GM23338 (cell line): ENCODE measurements at places on chromosomes 5 and 9. TPM values are rescaled to one million over a fixed set of nuclear protein-coding genes. Genes with fewer than 3 reads are reported as not detected.

GRCh38 chr5:30548580-30549305, 644.7 kb upstream of the CDH6 start:
- no peaks in the 10 kb centered on the region for H3K27me3 ChIP-seq
- no peaks in the 10 kb centered on the region for H3K4me1 ChIP-seq
- no peak overlapping the region for H3K4me3 ChIP-seq
- H3K36me3 ChIP-seq = no peaks in the 10 kb centered on the region
- no peak overlapping the region for H3K27ac ChIP-seq
- DNase-seq = no peak

- H3K4me3 ChIP-seq = no peak overlapping the region
- H3K4me1 ChIP-seq = no peaks in the 10 kb centered on the region
- no peaks in the 10 kb centered on the region for H3K36me3 ChIP-seq
- H3K27ac ChIP-seq = no peak overlapping the region
- no peaks in the 10 kb centered on the region for H3K27me3 ChIP-seq
- no peak for DNase-seq
Measured at GRCh38 chr5:36787365-36788093, 89.0 kb upstream of the NIPBL start.

NEURL1B gene
- 11.4 and 13.3 TPM in 2 replicates for total RNA-seq

DNA sequence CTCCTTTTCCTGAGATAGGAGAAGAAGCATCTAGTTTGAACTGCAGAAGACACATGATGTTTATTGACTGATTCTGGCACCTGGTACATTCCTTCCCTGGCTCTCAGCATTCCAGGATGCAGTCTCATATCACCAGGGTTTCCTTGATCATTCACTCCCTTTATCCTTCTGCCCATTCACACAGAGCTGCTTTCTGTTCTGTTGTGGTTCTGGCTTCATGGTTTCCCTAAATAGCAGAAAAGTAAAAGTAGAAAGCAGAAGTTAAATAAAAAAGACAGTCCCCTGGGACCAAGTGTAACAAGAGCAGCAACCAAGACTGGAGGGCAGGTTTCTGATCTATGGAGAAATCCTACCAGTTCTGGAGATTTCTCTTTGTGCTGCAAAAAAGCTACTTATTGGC, 3.2 kb downstream of the IFNA8 start:
- H3K36me3 ChIP-seq = no peaks in the 10 kb centered on the region
- no peak for DNase-seq
- no peaks in the 10 kb centered on the region for H3K27me3 ChIP-seq

DNA sequence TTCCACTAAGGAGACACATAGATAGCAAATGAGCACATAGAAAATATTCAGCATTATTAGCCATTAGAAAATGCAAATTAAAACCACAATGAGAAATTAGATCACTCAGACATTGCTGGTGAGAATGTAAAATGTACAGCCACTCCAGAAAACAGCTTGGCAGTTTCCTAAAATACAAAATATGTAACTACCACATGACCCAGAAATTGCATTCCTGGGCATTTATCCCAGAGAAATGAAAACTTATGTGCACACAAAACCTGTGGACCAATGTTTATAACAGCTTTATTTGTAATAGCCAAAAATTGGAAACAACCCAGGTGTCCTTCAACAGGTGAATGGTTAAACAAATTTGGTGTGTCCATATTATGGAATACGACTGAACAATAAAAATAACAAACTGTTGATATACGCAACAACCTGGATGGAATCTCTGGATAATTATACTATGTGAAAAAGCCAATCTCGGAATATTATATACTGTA, 34.8 kb upstream of the SHC3 start:
- DNase-seq = no peak
- no peaks in the 10 kb centered on the region for H3K27me3 ChIP-seq
- H3K4me3 ChIP-seq = no peak overlapping the region
- H3K27ac ChIP-seq = no peak overlapping the region
- 0 out of 2 replicates have a peak, but pooled peaks cover 3% of the 10 kb centered on the region for H3K36me3 ChIP-seq

DNA sequence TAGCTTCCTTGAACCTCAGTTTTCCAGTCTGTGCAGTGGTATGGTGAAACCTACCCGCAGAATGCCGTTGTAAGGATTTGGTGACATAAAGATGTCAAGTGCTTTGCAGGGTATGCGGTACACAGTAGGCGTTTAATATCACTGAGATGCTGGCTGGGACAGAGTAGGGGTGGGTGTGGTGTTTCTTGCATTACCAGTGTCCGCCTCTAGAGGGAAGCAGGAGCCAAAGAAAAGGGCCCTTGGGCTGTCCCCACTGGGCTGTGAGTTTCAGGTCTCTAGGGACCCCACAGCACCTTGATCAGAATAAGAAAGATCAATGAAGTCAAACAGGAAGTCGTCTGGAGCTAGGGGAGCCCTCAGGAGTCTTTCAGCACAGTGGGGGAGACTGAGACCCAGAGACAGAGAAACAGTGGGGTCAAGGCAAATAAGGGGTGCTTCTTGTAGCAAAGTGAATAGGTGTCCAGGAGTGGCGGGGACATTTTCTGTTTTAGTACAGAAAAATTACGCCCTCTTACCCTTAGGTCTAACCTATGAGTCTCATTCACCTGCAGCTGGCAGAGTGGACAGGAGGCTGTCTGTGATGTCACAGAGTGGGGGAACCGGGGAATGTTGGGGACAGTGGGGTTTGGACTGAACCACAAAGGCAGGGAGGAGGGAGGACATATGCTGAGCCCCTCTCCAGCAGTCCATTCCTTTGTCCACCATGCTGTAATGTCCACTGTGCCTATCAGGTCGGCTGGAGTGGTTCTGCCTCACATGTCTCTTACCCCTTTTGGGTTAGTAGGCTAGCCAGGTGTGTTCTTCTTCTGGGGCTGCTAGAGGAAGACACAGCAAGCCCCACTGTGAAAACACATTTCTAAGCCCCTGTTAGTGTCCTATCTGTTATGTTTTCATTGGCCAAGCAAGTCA, 4.7 kb upstream of the TEX53 start:
- DNase-seq = peak; percentile 89
- H3K4me3 ChIP-seq = no peak overlapping the region
- H3K4me1 ChIP-seq = no peaks in the 10 kb centered on the region; the same call in 1 of the 2 replicates
- H3K36me3 ChIP-seq = no peaks in the 10 kb centered on the region
- H3K27me3 ChIP-seq = no peaks in the 10 kb centered on the region
- no peak overlapping the region for H3K27ac ChIP-seq

EIF4E1B gene
- 0.17 TPM in 1 of 2 replicates, not detected in the other for total RNA-seq

CDH18 gene
- 0.66 and 1.3 TPM in 2 replicates for total RNA-seq

KCNIP1 gene
- total RNA-seq = 0.31 and 3.0 TPM in 2 replicates

DNA sequence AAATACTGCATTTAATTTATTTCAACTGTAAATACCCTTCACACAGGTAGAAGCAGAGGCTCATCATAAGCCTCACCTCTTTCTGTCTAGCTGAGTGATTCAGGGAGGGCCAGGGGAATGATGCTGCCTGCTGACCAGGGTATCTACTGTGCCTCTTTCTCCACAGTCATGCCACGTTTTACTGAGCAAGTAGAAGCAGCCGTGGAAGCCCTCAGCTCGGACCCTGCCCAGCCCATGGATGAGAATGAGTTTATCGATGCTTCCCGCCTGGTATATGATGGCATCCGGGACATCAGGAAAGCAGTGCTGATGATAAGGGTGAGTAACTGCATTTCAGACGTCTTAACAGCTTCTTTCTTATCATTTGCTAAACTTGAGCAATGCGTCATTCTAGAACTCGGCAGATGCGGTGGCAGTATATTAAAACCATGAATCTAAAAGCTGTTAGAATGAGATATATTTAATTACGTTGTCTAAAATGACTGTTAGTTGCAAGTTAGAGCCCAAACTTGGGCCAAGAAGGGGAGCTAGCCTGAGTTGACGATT, 50.0 kb upstream of the LRRTM2 start:
- H3K4me3 ChIP-seq = no peak overlapping the region
- H3K4me1 ChIP-seq = no peaks in the 10 kb centered on the region
- no peak for DNase-seq
- no peak overlapping the region for H3K27ac ChIP-seq

DNA sequence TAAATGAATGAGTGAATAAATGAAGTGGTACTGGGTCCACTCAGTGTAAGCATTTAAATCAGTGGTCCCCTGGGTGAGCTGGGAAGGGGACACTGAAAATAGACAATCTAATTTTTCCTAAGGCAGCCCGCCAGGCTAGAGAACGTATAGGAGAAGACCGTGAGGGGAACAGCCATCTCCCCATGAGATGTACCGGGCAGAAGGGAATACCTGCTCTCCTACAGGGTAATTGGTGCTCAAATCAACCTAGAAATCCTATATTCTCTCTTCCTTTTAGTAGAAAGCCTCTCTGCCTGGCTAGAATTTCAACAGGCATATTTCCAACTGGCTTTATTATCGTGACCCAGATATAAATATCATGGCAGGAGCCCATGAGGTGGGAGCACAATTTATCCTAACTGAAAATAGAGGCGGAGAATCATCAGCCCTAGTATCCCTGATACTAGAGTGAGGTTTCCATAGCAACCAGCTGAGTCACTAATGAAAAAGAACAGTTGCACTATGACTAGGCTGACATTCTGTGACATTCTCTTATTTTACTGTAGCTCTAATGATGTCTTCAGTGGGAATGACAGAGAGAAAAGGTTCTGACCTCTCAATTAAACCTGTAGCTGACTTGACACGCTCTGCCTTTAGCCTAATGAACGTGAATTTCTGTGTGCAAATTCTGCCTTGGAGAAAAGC, 96.5 kb upstream of the CAST start:
- H3K27me3 ChIP-seq = no peaks in the 10 kb centered on the region
- peak; percentile 51 for DNase-seq
- no peak overlapping the region for H3K4me3 ChIP-seq
- no peaks in the 10 kb centered on the region for H3K36me3 ChIP-seq

DNA sequence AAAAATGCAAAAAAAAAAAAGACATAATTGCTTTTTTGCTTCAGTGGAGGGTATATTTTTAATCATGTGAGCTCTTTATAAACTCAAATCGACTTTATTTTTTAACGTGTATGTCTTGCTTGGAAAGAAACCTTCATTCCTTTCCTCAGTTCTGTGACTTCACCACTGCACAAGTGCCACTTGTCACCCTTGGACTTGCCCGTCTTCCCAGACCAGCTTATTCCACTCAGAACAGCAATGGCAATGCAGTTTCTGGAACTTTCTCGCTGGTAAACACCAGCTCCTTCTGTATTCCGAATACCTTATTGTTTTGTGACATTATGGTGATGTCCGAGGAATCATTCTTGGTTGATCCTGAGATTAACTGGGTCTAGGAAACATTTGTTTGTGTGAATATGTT, 440.5 kb upstream of the ADAMTS16 start:
- H3K27me3 ChIP-seq = no peaks in the 10 kb centered on the region
- H3K36me3 ChIP-seq = no peaks in the 10 kb centered on the region
- DNase-seq = no peak
- no peaks in the 10 kb centered on the region for H3K4me1 ChIP-seq
- H3K4me3 ChIP-seq = no peak overlapping the region
- H3K27ac ChIP-seq = no peak overlapping the region
